ENCODE measurements at places on chromosomes 4 and X. TPM values are rescaled to one million over a fixed set of nuclear protein-coding genes. Genes with fewer than 3 reads are reported as not detected.
A peak's percentile ranks its signal among the peaks of the same experiment; 100 is the strongest.

- no peaks in the 10 kb centered on the region for H3K36me3 ChIP-seq
- H3K27ac ChIP-seq = no peak overlapping the region
- H3K27me3 ChIP-seq = peaks cover 2% of the 10 kb centered on the region
- H3K4me3 ChIP-seq = no peak overlapping the region
- no peak for DNase-seq
Measured at GRCh38 chr4:144514736-144515135, 131.2 kb upstream of the HHIP start.

DNA sequence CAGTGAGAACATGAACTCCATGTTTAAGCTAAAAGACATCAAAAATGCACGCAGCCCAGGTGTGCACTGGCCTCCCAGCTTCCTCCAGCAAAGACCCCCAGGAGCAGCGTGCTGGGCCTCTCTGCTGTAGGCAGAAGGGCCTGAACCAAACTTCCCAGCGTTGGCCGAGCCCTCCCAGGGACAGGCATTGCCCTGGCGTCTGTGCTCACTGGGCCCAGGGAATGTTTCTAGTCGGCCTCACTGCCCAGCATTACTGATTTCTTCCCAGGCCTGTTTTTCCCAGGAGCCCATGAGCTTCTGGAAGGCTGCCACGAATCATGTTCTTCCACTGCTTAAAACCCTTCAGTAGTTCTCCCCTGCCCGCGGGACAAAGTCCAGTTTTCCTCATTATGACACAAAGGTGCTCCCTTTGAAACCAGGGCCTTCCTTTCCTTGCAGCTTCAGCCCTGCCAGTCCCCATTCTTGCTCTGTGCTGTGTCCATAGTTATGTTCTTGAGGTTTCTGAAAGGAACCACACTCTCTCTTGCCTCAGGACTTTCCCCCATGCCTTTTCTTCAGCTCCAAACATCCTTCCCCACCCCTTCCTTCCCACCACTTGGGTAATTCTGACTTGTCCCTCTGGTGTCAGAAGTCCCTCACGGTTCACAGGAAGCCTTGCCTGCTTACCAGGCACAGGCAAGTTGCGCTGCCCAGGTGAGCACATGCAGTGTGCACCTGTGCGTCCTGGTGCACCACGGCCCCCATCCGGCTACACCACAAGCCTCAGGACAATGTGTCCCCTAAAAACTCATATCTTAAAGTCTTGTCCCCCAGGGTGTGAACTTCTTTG, 93.4 kb upstream of the ENPP6 start:
- H3K4me1 ChIP-seq = peaks cover 13% of the 10 kb centered on the region
- H3K27ac ChIP-seq = peak overlapping the region; percentile 43
- H3K4me3 ChIP-seq = no peak overlapping the region
- peaks cover 2% of the 10 kb centered on the region for H3K27me3 ChIP-seq

DNA sequence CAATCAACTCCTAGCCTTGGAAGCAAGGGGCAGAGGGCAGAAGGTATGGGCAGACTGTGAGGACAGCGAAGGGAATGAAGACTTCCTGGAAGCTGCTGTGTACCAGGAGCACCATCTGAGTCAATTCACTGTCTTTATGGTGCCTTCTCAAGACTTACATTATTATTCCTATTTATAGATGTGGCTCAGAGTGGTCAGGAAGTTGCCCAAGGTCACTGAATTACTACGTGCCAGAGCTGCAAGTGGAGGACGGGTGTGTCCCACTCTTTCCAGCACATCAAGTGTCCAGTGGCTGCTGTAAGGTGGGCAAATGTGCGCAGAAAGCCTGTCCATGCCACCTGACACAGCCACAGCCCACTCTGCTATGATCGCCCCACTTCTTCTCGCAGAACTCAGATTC, 32.0 kb downstream of the SMPX start:
- DNase-seq = no peak
- no peaks in the 10 kb centered on the region for H3K4me1 ChIP-seq
- peaks cover 29% of the 10 kb centered on the region for H3K27me3 ChIP-seq
- no peak overlapping the region for H3K4me3 ChIP-seq

DNA sequence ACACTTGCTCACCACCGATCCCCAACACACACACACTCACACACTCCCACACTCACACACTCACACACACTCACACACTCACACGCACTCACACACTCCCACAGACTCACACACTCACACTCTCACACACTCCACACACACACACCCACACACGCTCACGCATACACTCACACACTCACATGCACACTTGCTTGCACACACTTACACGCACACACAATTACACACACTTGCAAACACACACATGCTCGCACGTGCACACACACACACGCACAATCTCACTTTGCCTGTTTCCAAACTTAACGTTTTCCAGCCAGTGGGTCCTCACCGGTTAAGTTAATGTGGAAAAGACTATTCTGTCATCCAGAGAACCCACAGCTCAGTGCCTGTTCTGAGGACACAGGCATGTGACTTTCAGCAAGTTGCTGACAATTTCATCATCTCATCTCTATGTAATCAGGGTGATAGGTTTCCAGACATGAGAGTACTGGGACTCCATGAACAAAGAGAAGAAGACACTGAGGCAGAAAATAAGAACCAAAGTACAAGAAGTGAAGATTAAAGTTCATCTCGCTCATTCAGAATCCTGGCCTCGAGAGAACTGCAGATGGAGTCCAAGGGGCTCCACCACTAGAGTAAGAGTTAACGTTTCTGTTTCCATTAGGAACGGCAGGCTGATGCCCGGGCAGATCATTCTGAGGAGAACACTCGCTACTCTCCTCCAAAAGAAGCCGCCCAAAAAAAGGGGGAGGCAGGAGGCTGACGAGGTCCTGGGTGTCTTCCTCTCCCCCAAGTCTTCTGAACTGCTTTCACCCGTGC, 153.2 kb upstream of the FRG1 start:
- no peaks in the 10 kb centered on the region for H3K27me3 ChIP-seq
- H3K4me1 ChIP-seq = no peaks in the 10 kb centered on the region
- H3K4me3 ChIP-seq = no peak overlapping the region

DNA sequence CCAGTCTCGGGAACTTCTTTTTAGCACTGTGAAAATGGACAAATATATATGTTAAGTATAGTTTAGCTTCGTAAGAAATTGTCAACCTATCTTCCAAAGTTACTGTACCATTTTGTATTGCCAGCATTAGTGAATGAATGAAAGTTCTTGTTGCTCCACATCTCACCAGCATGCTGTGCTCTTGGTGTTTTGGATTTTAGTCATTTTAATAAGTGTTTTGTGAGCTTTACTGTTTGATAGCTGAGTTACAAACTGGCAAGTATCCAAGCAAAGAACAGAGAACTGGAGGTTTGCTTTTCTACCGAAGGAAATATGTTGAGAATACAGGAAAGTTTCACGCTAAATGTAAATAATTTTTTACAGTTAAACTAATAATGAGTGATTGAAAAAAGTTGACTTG, 33.0 kb downstream of the SNCA start:
- H3K27me3 ChIP-seq = no peaks in the 10 kb centered on the region
- no peak overlapping the region for H3K4me3 ChIP-seq
- no peak overlapping the region for H3K27ac ChIP-seq
- no peaks in the 10 kb centered on the region for H3K4me1 ChIP-seq
- no peak for DNase-seq
- H3K36me3 ChIP-seq = no peaks in the 10 kb centered on the region

- no peaks in the 10 kb centered on the region for H3K4me1 ChIP-seq
- no peak overlapping the region for H3K27ac ChIP-seq
- no peaks in the 10 kb centered on the region for H3K36me3 ChIP-seq
Measured at GRCh38 chr4:79030973-79031372, 91.7 kb upstream of the PAQR3 start.

- H3K4me3 ChIP-seq = peak overlapping the region; percentile 88
- peaks cover 31% of the 10 kb centered on the region for H3K27me3 ChIP-seq
- H3K36me3 ChIP-seq = peaks cover 22% of the 10 kb centered on the region
- DNase-seq = peak; percentile 60
Measured at GRCh38 chrX:71107762-71108360, 1.3 kb upstream of the CXorf65 start.

DNA sequence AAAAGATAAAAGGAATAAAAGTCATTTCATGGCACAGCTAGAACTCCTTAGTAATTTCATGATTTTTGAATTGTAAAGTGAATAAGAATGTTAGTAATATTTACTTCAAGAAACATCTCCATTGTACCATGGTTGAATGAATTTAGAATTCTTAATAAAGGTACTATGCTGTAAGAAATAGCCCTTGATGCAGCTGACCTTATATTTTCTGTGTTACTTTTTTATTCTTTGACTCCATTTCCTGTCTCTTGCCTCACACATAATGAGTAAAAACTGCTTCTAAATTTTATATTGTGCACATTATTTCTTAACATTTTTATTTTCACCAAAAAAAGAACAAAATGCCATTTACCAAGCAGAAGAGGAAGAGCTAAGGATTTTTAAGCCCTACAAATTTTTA, 81.9 kb upstream of the PDHA2 start:
- H3K36me3 ChIP-seq = no peaks in the 10 kb centered on the region
- H3K4me1 ChIP-seq = peaks cover 15% of the 10 kb centered on the region
- peak; percentile 10 for DNase-seq
- no peak overlapping the region for H3K27ac ChIP-seq

GRCh38 chrX:118254611-118255010, 91.3 kb upstream of the WDR44 start:
- H3K27ac ChIP-seq = no peak overlapping the region
- no peaks in the 10 kb centered on the region for H3K4me1 ChIP-seq
- no peaks in the 10 kb centered on the region for H3K36me3 ChIP-seq
- H3K27me3 ChIP-seq = no peaks in the 10 kb centered on the region
- peak; percentile 18 for DNase-seq
- H3K4me3 ChIP-seq = no peak overlapping the region

GRCh38 chrX:9609987-9610386, 145.1 kb downstream of the TBL1X start:
- H3K4me3 ChIP-seq = no peak overlapping the region
- H3K27ac ChIP-seq = no peak overlapping the region
- no peaks in the 10 kb centered on the region for H3K27me3 ChIP-seq
- H3K36me3 ChIP-seq = no peaks in the 10 kb centered on the region
- H3K4me1 ChIP-seq = peaks cover 6% of the 10 kb centered on the region
- DNase-seq = no peak

GRCh38 chr4:156774422-156774821, 197.2 kb downstream of the PDGFC start:
- H3K27me3 ChIP-seq = peaks cover 2% of the 10 kb centered on the region
- no peaks in the 10 kb centered on the region for H3K36me3 ChIP-seq
- H3K4me1 ChIP-seq = no peaks in the 10 kb centered on the region
- no peak overlapping the region for H3K27ac ChIP-seq
- no peak overlapping the region for H3K4me3 ChIP-seq

GPR34 gene
- not detected for polyA plus RNA-seq

AADAT gene
- polyA plus RNA-seq = not detected

KIAA0232 gene
- polyA plus RNA-seq = 21.6 TPM

STATH gene
- polyA plus RNA-seq = not detected

GPAT3 gene
- not detected for polyA plus RNA-seq

SMC1A gene
- polyA plus RNA-seq = 43.1 TPM

CLCN4 gene
- 0.69 TPM for polyA plus RNA-seq
